Effector memory CD4-positive, alpha-beta T cell (primary cell): ENCODE measurements at places on chromosomes 5 and 9.

DNA sequence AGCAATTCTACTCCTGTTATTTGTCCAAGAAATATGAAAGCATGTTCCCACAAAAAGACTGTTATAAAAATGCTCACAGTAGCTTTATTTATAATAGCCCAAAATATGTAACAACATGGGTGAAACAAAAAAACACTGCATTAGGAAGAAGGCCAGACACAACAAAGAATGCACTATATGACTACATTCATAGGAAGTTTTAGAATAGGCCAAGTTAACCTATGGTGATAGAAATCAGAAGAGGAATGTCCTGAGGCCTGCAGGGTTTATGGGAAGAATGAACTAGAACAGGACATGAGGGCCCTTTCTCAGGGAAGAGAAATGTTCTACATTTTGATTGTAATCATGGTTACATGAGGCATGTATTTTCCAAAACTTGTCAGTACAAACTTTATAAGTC lies 24.7 kb upstream of the TAS2R1 start:
- no peak for DNase-seq

DNA sequence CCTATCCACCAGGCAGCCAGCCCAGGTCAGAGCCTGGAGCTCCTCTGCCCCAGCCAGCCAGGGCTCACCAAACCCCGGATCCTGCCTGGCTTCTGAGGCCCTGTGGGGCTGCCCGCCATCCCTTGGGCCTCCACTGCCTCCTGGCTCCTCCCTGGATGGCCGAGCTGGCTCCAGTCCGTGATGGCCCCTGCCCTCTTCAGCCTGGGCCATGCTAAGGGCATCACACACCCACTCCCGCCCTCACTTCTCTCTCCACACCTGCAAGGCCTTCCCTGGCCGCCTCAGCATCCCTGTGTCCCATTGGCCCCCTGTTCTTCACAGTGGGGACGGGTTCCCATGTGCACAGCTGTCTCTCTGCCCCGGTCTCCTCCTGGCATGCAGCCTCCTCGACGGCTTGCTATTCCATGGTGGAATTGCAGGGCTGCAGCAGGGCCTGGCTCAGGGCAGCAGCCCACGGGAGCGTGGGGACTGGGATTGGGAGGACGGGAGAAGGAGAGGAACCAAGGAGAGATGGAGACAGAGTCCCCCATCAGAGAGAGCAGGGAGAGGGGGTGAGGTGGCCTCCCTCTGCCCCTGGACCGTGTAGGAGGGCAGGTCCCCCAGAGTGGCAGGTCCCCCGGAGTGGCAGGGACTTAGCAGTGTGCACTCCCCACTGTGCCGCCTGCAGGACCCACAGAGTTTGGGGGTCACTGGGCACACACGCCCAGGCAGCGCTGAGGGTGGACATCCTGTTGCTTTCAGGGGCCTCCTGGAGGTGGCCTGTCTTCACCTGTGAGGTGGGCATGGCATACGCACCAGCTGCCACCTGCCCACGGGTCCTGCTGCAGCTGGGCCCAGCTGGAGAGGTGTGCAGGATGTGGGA lies 16.7 kb upstream of the RNU6ATAC start:
- no peak for DNase-seq

GRCh38 chr5:174335682-174336364 lies 290.3 kb downstream of the NSG2 start:
- no peak for DNase-seq

DNA sequence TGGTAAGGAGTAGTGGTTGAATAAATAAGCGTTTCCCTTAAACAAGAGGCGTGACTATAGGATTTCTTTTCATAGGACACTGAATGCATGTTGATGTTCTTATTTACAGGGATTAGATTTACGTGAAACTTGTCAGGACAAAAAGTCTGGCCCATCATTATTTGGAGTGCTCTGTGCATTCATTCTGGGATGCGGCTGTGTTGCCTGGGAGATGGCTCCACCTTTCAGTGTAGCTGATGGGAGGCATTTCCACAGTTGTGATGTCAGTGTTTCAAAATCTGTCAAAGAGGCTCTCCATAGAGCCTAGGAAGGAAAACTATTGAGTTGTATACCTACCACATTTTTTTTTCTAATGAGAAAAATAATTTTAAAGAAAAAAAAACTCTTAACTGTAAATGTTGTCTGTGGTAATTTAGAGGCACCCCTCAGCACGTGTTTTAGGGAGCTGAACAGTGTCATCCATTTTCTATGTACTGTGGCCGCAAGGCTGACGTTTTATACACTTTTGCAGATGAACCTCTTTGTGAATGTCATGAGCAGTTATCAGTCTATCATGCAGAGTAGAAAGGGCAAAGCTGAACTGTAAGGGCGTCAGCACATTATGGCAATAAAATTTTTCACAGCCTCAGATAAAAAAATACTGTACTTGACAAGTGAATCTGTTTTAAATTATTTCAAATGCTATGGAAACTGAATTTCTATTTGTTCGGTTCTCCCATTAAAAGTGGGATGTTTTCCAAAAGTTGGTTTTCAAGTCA lies 202.7 kb downstream of the PBX3 start:
- DNase-seq: no peak

- no peak for DNase-seq
These were observed 31.9 kb upstream of the IL12B start for GRCh38 chr5:159362220-159362619.

DNA sequence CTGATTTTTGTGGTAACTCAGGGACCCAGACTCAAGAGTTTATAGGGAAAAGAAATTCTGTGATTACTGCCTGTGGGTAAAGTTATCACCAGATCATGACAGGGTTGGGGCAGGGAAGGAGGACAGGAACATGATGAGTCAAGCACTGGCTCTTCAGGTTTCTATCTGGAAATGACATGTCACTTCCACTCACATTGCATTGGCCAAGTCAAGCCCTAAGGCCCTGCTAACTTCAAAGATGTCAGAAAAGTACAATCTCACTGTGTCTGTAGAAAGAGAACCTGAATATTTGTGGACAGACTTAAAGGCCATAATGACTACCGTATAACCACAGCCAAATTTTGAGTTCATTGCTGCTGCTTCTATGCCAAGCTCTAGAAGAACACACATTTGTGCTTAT lies 187.7 kb downstream of the TLE4 start:
- no peak for DNase-seq

GRCh38 chr5:72241346-72242003 lies 78.6 kb downstream of the MRPS27 start:
- no peak for DNase-seq

DNA sequence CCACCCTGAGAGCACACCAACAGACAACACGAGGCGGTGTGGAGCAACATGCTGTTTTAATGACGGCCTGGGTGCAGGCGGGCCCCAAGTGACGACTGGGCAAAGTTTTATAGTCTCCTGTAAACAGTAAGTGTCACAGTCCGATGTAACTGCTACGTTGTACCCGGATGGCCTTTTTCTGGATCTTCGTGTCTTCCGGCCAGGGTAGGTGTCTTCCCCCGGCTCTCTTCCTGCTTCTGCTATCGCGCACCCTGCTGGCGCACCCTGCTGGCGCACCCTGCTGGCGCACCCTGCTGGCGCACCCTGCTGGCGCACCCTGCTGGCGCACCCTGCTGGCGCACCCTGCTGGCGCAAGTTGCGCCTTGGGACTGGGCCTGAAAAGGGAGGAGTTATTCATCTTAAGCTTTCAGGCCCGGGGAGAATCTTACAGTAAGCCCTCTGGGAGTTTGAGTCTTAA lies 143.0 kb upstream of the TARS1 start:
- no peak for DNase-seq

- DNase-seq: no peak
These were observed 359.1 kb downstream of the ARHGEF28 start for GRCh38 chr5:73985145-73985544.

DNA sequence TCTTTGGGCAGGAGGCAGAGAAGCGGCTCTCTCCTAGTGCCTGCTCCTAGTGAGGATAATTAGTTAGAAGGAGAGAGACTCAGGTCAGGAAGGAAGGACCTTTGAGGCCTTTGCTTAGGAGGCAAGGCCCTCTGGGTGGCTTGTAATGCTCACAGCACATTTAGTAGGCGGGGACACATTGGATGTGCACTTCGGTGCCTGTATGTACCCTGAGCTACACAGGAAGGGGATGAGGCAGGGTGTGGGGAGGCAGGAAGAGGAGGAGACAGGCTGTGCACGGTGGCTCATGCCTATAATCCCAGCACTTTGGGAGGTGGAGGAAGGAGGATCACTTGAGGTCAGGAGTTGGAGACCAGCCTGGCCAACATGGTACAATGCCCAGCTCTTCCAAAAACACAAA lies 7.2 kb upstream of the LCN2 start:
- no peak for DNase-seq

DNA sequence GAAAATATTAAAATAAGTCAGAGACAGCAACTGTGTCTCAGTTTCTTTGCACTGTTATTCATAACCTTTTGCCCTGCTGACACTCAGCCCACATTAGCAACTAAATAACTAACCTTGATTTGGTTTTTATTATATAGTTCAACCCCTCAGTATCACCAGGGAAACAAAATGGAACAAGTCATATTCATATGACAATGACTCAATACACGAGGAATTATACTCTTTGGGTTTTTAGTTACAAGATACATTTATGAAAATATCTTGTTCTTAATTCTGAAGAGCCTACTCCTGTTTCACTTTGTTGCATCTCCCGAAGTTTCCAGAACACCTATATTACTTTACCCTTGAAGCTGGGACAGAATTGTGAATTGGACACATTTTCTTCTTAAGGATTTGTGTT lies 845.4 kb downstream of the EFNA5 start:
- no peak for DNase-seq

DNA sequence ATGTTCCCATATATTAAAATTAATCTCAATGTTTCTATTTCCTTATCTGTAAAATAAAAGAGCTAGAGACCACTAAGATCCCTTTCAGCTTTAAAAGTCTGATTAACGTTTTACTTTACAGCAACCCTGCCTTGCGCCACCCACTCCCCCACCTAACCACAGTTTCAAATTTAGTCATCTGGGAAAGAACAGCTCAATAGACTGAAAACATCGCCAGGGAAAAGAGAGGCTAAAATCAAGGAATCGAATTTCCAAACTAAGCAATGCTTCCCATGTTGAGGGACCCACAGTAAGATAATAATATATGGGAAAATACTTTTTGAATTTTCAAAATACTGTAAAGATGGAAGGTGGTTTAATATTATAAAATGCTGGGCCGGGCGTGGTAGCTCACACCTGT lies 6.6 kb downstream of the SAXO1 start:
- no peak for DNase-seq

- no peak for DNase-seq
These were observed 99.4 kb downstream of the RMI1 start for GRCh38 chr9:84079994-84080393.

- DNase-seq: no peak
These were observed 58.0 kb upstream of the ANKRD55 start for GRCh38 chr5:56291079-56291643.

- no peak for DNase-seq
These were observed 22.5 kb downstream of the CDC42SE2 start for GRCh38 chr5:131286400-131286715.

GRCh38 chr5:86038566-86038965 lies 579.2 kb upstream of the COX7C start:
- no peak for DNase-seq

- no peak for DNase-seq
These were observed 20.3 kb upstream of the TENT4A start for GRCh38 chr5:6692906-6693305.

GRCh38 chr5:32168460-32169033 lies 5.6 kb downstream of the GOLPH3 start:
- no peak for DNase-seq

- no peak for DNase-seq
These were observed 87.7 kb upstream of the SPIN1 start for GRCh38 chr9:88300556-88300955.

DNA sequence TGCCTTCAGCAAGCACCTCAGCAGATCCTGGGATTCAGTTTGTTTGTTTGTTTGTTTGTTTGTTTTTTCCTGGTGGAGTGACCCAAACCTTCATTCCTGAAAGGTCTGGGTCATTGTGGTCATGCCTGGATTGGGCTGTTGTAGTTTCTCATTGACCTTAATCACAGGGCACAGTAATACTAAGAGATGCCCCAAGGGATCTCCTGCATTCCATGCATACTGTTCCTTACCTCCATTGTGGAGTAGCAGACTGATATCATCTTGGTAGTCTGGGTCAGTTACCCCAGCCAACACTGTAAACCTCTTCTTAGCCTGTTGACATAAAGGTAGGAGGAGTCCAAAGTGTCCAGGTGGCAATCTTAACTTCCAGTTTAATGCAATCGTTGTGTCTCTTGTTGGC lies 1466.7 kb upstream of the CDH9 start:
- no peak for DNase-seq

DNA sequence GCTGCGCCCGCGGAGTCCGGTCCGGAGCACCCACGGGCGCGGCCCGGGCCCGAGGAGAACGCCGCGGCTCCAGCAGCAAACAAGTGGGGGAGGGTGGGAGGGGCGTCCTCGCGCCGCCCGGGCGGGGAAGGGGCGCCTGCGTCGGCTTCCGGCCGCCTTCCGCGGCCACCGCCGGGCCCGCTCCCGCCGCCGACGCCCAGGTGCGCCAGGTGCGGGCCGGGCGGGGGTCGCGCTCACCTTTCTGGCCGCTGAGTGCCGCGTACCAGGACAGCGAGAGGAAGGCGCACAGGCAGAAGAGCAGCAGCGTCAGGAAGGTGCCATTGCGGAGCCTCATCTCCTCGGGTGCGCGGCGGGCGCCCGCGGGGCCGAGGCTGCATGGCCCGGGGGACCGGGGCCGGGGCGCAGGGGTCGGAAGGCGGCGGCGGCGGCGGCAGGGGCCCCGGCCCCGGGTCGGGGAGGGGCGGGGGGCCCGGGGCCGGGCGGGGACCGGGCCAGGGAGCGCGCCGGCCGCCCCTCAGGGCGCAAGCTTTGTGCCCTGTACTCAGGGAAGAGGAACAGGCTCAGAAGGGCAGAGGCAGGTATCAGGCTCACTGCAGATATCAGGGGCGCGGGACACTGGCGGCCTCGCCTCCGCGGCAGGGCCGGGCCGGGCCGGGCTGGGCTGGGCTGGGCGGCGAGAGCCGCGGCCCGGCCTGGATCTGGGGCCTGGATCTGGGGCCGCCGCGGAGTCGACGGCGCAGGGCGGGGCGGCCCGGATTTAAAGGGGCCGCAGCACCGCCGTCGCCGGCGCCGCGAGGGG lies at the start of gene MGAT4B:
MGAT4B (minus strand) TSS at position 617 of the 799 bp plus-strand sequence; CDS start at position 334, 283 bp downstream.
- DNase-seq: no peak

DNA sequence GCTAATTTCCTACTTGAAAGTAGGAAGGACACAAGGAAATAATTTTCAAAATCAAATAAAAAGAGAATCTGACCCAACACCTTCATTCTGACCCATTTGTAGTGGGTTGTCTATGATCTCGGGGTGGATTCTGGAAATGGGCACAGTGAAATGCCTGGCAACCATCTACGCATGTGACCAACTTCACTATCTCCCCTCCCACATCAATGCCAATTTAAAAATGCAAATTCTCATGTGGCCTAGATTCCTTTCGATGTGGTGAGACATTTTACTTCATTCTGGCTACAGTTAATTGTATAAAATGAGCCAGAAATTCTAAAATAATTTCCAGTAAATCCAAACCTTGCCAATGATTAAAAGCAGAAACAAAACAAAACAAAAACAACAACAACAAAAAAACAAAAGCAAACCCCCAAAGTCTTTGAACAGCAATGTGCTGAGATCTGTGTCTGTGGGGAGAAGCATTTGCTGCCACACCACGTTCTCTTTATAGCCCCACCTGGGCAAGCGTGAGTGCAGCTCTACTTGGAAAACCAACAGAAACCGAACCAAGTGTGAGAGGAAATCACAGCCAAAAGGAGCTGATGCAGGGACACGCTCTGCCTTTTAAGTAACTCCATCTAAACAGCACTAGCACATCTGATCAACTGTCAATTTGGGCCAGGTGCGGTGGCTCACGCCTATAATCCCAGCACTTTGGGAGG lies 59.0 kb downstream of the USP20 start:
- peak; percentile 33 for DNase-seq

- no peak for DNase-seq
These were observed 73.3 kb upstream of the SARDH start for GRCh38 chr9:133811471-133811870.

GRCh38 chr5:75052192-75053053 lies at the start of gene GCNT4:
Gene GCNT4 (minus strand): TSS chr5:75052558. CDS start chr5:75030037, 22,521 bp downstream.
- DNase-seq: no peak
